ENCODE measurements at places on chromosomes 3 and 15. TPM values are rescaled to one million over a fixed set of nuclear protein-coding genes. Genes with fewer than 3 reads are reported as not detected.

DNA sequence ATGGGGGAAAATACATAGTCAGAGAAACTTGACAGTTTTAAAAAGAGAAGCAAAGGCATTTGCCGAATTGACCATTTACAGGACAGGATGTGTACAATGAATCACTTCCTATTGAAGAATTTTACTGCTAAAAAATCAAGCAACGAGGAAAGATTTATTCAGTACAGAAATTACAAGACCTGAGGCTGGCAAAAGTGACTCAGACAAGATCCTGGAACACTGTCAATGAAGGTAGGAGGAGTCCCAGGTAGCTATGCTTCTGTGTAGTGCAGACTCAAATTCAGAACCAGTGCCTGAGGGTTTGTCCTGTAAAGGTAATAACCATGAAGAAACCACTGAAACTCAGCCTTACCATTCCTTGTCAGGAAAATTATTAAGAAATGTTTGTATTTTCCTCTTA lies 120.9 kb downstream of the ZMAT3 start:
- DNase-seq: no peak

GRCh38 chr3:56856752-56857151 lies 55.0 kb upstream of the ARHGEF3 start:
- no peak for DNase-seq

- DNase-seq: no peak
Observed at GRCh38 chr3:24837601-24838000, 343.0 kb upstream of the THRB start.

DNA sequence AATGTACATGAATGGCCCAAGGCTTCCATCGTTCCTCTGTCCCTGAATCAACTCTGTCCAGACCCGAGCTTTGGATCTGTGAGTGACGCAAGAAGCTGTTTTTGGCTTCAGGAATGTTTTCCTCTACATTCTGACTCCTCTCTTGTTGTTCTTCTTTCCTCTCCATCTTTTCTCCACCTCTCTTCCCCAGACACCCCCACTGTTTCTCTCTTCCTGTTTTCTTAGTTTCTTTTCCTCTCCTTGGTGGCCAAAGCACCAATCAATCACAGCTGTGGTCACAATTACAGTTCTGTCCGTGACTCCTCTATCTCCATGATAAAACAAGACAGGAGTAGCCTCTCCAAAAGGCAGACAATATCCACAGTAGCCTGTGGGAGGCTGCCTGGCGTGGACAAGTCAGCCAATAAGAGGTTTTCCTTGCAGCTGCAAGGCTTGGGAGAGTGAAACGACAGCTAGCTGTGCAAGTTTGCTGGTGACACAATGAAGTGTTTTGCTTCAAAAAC lies 4.9 kb upstream of the TMEM212 start:
- no peak for DNase-seq

DNA sequence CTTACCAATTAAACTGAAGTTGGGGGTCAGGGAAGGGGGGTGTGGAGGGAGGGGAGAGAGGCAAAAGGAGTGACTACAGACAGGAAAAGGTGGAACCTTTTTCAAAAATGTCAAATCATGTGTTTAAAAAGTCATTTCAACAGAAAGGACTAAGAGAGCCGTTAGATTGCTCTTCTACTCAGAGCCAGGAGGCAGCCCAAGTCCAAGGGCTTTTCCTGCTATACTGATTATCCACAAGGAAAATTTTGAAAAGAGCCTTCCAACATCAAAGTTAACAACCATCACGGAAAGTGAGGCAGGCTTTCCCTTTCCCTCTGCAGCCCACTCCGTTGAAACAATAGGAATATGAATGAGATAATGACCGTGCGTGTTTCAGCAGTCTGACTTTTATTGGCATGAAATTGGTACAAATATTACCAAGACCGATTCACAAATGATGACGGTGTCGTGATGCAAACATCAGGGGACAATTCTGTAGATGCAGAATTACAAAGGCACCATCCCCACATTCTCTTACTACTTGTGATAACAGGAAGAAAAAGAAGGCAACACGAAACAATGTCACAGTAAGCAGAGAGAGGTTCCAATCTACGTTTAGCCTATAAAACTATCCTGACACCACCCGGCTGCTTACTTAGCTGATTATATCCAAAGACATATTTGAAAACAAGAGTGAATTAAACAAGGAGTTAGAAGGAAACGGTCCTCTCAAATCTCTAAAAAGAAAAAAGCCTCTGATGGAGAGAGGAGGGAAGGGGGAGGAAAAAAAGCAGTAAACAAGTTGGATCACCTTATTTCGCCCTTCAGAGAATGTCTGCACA lies 453.7 kb downstream of the FOXP1 start:
- peak; percentile 12 for DNase-seq

CD200 gene
- total RNA-seq: not detected

Data from H4 (cell line).